ENCODE measurements at places on chromosomes 16 and 17.
A peak's percentile ranks its signal among the peaks of the same experiment; 100 is the strongest.

DNA sequence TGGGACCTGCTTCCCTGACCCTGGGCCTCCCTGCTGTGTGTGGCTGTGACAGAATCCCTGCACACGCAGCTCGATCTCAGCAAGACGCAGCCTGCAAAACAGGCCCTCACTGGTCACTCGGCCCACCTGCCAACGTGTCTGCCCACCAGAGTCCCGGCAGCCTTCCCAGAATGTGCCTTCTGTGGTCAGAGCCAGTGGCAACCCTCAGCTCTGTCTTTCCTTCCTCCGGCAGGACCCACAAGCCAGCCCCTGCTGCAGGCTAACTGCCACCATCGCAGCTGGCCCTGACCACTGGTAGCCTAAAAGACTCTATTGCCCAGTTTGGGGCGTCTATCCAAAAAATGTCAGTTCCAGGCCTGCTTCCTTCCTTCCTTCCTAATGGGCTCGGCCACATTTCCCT, 83.2 kb downstream of the LITAF start:
- DNase-seq = no peak

DNA sequence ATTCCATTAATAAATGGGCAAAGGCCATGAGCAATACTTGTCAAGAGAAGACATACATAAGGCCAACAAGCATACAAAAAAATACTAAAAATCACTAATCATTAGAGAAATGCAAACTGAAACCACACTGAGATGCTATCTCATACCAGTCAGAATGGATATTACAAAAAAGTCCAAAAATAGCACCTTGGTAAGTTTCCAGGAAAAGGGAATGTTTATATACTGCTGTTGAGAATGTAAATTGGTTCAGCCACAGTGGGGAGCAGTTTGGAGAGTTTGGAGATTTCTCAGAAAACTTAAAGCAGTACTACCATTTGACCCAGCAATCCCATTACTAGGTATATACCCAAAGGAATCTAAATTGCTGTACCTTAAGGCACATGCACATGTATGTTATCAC, 467.7 kb downstream of the CDH11 start:
- no peak for DNase-seq

- peak; percentile 77 for DNase-seq
Observed at GRCh38 chr17:45640141-45640850, 143.8 kb upstream of the CRHR1 start.

DNA sequence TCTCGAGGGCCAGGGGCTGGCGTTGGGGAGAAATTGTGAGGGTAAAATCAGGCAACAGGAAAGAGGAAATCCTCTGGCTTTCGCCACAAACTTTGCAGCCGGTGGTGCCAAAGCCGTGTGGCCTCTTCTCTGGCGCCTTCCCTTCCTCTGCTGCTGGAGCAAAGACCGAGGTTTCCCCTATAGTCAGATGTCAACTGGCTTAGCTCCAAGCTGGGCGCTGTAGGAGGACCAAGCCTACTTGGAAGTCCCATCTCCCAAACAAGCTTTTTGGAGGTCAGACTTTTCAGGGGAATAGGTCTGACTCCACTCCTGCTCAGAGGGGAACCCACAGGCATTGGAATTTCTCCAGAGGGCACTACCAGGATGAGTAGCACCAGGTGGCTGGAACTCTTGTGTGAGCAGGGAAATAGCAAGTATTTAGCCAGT, 5.0 kb downstream of the IGFBP4 start:
- DNase-seq = no peak

- no peak for DNase-seq
Observed at GRCh38 chr17:29291163-29291752, 2.7 kb downstream of the NUFIP2 start.

- no peak for DNase-seq
Observed at GRCh38 chr17:16439303-16439791, 24.0 kb downstream of the TRPV2 start.

DNA sequence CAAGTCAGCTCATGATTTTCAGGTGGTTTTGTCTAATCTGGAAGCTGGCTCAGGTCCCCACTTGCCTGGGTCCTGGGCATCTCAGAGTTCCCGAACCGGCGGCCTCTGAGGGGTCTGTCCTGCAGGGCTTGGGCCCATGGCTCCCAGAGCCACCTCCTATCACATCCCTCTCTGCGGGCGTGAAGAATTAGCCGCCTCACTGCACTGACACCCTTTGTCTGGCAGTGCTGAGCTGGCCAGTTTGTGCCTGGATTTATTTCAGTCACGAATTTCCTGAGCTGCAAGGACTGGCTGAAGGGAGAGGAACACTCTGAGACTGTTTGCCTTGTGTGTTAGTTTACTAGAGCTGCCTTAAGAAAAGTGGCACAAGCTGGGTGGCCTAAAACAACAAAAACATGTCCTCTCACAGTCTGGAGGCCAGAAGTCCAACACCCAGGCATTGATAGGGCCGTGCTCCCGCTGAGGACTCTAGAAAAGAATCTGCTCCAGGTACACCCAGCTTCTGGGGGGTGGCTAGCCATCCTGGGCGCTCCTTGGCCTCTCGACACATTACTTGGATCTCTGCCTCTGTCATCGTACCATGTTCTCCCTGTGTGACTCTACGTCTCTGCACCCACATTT, 217.5 kb upstream of the DYNLRB2 start:
- no peak for DNase-seq

DNA sequence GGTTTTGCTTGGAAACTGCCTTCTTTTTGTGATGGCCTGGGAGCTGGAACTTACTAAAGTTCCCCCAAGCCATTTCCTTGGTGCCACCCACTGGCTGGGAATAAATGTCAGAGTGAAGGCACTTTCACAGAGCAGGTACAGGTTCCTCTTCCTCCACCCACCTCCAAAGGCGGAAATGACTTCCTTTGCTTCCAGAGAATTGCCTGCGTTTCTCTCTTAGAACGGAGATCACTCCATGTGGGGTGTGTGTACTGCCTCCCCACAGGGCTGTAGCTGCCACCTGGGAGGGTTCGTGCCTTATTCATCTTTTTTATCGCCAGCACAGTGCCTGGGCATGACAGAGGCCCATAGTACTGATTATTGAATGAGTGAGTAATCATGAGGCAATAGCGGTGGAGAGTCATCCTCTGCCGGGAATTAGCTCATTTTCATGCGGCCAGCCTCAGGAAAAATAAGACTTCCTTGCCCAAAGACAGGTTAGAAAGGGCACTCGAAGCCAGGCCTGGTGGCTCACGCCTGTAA, 32.2 kb upstream of the HAS3 start:
- DNase-seq = no peak

- DNase-seq = no peak
Observed at GRCh38 chr16:46618516-46618915, 2.7 kb downstream of the SHCBP1 start.

- no peak for DNase-seq
Observed at GRCh38 chr16:3876695-3877094, 3.8 kb downstream of the CREBBP start.

GRCh38 chr16:77876776-77877175, 88.4 kb downstream of the VAT1L start:
- DNase-seq = no peak

DNA sequence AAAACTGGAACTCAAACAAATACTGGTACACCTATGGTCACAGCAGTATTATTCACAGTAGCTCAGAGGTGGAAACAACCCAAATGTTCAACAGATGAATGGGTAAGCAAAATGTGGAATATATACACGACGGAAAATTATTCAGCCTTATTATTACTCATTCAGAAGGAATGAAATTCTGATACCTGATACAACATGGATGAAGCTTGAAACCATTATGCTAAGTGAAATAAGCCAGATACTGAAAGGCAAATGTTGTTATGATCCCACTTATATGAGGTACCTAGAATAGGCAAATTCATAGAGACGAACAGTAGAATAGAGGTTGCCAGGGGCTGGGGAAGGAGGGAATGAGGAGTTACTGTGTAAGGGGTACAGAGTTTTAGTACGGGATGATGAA, 27.1 kb upstream of the MYLK3 start:
- DNase-seq = no peak

- no peak for DNase-seq
Observed at GRCh38 chr16:57804111-57804837, 2.0 kb upstream of the KIFC3 start.

GRCh38 chr16:71727551-71728324, 3.2 kb upstream of the PHLPP2 start:
- no peak for DNase-seq

GRCh38 chr17:81928544-81929252, 1.2 kb upstream of the MAFG start:
- DNase-seq = no peak

DNA sequence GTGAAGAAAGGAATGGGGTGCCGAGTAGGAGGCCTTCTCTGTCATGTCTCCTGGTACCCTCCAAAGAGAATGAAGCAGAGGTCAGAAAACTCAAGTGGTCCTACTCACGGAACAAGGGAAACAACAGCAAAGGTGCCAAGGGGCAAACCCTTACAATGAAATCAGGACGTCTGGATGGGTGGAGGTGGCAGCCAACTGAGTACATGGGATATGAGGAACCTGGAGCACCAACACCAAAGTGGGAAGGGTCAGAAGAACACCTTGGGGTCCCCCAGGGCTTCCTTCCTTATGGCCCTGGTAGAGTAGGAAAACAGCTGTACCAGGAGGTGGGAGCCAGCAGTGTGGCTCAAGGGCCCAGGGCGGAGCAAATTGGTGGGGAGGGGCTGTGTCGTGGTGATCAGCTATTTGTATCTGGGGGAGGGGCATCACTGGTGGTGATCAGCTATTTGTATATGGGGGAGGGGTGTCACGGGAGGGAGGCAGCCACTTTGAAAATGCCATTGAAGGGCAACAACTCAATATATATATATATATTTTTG, 643 bp downstream of the HIGD1B start:
- no peak for DNase-seq

GRCh38 chr17:69358688-69359596, 32.0 kb upstream of the ABCA5 start:
- DNase-seq = no peak

DNA sequence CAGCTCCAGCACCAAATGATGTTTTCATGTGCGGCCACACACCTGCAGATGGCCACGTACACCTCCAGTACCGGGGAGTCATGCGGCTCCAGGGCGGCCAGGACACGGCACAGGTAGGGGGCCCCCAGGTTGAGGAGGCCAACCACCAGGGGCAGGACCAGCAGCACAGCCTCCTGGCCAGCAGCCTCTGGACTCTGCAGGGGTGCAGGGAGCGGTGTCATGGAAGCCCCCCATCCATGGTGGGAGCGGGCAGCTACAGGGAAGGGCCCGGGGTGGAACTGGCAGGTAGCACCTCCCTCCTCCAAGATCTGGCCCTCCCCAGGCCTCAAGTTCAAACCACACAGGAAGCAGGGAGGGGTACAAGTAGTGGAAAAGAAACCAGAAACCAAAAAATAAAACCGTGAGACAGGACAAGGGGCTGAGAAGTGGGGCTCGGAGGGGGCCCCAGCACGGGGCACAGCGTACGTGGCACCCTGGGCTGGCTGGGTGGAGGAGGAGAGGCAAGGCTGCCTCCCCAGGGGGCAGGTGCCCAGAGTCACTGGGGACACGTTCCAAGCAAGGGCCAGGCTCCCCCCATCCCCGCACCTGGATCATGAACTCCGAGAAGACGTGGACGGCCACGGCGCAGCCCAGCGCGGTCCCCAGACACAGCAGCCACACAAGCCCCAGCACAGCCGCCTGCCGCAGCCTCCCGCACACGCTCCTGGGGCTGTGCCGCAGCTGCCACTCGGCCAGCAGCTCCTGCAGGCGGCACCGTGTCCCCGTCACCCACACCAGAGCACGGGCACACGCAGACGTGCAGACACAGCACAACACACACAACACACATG, 7.4 kb downstream of the TMC6 start:
- no peak for DNase-seq

DNA sequence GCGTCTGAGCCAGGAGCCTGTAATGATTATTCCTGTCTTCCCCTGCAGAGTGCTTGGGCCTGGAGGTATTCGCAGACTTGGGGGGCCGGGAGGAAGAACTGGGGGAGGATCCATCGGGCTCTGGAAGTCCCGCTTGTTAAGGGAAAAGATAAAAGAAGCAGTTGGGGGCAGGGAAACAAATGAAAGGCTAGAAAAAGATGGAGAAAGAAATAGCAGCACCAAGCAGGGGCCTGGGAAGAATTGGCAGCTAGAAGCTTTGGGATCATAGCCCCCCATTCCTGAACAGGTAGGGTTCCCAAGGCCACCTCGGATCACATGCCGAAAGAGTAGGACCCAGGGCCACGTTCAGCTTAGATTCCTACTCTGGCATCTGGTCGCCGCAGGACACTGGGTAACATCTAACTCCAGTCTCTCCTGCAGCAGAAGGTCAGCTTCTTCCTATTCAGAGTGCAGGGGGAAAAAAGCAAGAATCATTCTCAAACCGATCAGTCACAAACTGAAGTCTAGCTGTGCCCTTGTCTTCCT, 23.6 kb downstream of the ADAM11 start:
- DNase-seq = no peak

DNA sequence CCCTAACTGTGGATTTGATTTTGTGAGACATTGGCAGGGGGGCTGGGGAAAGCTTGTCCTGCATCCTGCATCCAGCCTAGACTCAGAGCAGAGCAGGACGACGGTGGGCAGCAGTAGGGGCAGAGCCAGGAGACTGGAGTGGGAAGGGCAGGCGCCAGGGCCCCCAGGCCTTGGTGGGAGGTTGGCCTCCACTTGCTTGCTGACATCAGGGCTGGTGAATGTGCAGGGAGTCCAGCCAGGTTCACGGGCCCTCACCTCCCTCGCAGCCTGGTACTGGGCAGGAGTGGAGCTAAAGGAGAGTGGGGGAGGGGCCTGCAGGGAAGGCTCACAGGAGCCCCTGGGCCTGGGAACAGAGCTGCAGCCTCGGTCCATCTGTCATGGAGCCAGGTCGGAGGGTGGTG, 2.2 kb upstream of the SMTNL2 start:
- DNase-seq = no peak

DNA sequence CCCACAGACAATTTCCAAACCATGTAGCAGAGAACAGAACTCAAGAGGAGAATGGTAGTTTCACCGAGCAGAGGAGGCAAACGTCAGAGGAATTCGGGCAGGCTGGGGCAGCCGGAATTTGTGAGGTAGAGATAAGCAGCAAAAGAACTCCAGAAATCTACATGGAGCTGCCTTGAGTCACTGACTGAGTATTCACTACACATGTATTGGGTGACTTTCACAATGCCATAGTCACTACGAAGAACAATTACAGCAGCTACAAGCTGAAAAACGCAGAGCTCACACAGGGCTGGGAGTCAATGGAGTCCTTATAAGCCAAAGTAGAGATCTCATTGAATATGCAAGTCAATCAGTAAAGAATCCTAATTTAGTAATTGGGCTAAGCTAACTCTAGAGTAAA, 13.4 kb downstream of the CMC2 start:
- DNase-seq = no peak

DNA sequence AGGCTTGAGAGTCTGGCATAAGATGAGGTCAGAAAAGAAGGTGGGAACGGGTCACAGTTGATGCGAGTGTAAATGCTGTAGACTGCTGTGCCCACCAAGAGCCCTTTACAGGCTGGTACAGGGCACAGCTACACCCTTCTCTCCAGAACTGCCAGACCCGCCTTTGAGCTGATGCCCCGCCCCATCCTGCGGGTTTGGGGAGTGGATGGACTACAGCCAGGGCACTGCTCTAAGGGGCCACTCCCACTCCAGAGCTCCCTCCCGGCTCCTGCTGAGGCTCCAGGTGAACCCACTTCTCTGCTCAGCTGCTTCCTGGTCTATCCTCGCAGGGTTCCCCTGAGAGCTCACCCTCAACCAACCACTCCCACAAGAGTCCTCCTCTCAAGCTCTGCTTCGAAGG, 12.3 kb downstream of the MEIOB start:
- DNase-seq = no peak

GRCh38 chr17:2146132-2146871, 91.4 kb downstream of the HIC1 start:
- no peak for DNase-seq

GRCh38 chr17:49548506-49549310, 27.0 kb upstream of the NXPH3 start:
- no peak for DNase-seq
